NCI-H774 (cell line): ENCODE measurements at places on chromosomes 1 and 21.

DNA sequence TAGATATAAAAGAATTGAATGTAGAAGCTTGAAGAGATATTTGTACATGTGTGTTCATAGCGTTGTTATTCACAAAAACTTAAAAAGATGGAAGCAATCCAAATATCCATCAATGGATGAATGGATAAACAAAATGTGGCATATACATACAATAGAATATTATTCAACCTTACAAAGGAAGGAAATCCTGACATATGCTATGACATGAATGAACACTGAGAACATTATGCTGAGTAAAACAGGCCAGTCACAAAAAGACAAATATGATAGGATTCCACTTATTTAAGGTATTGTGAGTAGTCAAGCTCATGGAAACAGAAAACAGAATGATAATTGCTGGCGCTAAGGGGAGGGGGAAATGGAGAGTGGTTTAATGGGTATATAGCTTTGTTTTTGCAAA is 47.0 kb upstream of the DYRK1A start:
- DNase-seq, result no peak

DNA sequence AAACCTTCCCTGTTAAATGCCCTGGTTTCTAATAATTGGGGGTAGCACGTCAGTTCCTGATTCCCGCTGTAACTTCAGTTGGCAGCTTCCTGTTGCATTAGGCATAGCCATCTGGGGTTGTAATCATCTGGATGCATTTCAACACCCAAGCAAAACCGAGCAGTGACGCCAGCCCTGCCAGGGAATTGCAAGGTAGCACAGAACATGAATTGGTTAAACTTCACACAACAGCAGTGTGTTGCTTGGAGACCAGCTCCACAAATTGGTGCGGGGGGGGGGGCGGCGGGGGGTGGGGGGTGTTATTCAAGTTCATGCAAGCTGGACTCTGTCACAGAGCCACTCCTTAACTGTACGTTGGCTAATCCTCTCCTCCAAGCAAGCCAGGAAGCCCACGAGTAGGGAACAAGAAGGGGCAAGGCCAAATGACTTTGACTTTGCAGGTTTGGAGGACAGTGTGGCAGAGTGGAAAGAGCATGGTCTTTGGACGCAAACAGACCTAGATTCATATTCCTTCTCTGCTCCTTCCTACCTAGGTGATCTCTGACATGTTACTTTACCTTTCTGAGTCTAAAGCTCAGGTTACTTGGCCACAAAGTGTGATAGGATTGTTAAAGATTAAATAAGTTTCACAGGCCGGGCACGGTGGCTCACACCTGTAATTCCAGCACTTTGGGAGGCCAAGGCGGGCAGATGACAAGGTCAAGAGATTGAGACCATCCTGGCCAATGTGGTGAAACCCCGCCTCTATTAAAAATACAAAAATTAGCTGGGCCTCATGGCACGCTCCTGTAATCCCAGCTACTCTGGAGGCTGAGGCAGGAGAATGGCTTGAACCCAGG is 4.7 kb downstream of the LAX1 start:
- peak; percentile 37 for DNase-seq

DNA sequence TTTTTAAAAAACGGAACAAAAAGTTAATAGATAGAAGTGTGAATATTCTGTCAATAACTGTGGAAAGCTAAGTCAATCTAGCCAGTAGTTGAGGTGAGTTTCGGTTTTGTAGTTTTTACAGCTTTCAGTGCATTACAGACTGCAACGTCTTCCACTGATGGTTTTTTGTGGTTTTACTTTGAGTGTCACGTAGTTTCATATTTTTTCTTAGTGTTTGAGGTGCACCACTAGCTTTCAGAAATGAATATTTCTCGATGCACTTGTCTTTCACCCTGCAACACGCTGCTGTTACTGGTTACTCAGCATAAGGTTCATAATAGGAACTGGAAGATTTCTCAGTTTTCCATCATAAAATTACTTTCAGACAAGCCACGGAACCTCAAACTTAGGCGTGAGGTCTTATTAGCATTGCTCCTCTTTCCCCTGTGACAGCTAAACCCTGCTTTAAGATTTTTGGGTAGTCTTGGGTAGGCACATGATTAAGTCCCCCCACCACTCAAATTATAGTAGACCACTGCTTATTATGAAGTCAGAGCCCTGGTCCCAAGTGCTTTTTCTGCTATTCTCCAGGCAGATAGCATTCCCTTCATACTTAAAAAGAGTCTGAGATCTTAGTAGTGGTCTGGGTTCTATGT is 1412.7 kb downstream of the KCNT2 start:
- DNase-seq, result no peak

DNA sequence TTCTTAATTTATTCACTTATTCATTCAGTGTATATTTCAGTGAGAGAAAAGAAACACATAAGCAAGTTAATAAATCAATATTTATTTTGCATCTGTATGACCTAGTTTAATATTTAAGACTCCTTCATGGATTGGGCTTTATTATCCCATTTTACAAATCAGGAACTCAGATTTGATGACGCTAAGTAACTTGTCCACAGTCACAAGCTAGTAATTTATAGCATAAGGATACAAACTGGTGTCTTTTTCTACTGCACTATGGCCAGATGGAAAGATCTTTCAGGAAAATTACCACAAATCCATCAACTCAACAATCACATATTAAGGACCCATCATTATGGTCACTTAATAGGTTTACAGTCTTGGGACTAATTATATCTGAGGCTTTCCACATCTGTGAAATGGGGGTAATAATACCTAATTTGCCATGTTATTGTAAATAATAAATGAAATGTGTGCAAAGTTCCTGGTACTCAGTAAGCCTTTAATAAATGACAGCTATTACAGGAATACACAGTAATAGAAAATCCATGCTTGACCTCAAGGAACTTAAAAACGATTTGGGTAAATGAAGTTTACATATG is 13.3 kb downstream of the CDKN2C start:
- DNase-seq, result peak; percentile 28

GRCh38 chr1:89957107-89957506 is 37.8 kb upstream of the ZNF326 start:
- no peak for DNase-seq

DNA sequence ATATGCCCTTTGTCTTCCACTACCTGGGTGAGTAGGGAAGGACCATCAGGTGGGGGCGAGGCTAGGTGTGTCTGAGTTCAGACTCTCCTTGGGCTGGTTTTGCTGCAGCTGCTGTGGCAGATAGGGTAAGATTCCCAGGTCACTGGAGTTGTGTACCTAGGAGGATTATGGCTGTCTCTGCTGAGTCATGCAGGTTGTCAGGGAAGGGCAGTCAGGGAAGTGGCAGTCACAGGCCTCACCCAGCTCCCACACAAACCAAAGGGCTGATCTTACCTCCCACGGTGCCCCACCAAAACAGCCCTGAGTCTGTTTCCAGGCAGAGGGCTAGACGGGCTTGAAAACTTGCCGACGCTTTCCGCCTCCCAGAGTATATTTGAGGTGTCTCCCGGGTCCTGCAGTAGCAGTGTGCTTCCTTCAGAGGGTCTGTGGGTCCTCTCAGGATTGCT is 201.6 kb upstream of the PLXNA2 start:
- DNase-seq, result no peak

GRCh38 chr1:25566730-25567341 is 23.4 kb downstream of the LDLRAP1 start:
- no peak for DNase-seq

DNA sequence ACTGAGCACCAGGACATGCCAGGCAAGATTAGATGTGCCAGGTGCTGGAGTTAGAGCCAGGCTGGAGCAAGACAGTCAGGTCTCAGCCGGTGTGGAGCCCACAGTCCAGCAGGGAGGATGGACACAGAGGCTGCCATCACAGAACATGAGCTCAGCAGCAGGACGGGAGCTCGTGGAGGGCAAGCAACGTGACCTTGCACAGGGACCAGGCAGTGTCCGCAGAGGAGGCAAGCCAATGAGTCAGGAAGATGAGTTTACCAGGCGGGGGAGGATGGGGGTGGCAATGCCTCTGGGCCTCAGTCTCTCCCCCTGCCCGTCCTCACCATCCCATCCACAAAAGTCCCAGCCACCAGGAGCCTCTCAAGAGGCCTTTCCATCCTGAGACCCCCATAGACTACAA is 20.7 kb upstream of the ZC3H12A start:
- no peak for DNase-seq

DNA sequence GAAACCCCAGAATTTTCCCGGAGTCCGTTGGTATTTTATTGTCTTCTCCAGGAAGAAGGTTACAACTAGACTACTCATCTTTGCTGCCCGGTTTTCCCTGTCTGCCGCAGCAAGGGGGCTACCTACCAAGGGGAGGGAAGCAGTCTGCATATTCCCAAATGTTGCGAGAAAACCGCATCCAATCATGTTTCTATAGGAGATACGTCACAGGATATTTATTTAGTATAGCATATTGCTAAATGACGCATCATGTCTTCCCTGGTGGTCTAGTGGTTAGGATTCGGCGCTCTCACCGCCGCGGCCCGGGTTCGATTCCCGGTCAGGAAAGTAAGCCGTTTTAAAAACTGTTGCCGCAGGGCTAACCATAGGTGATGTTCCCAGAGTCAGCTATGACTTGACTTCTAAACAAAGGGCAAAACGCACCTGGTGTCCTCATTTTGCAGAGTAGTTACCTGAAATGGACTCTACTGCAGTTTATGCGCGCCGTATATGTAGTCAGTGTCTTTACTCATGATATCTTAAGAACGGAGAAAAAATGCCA is 15.2 kb upstream of the ZNF692 start:
- DNase-seq, result peak; percentile 89

DNA sequence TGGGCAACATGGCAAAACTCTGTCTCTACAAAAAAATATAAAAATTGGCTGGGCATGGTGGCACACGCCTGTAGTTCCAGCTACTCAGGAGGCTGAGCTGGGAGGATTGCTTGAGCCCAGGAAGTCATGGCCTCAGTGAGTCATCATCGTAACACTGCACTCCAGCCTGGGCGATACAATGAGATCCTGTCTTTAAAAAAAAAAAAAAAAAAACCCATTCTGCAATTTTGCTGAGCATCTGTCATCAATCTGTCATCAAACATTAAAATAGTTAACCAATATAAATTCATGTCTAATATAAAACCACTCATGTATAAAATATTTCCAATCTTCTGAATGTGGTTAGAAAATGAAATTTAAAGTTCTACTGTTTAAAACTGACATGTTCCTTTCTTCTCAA is 56.9 kb downstream of the LPAR3 start:
- no peak for DNase-seq

DNA sequence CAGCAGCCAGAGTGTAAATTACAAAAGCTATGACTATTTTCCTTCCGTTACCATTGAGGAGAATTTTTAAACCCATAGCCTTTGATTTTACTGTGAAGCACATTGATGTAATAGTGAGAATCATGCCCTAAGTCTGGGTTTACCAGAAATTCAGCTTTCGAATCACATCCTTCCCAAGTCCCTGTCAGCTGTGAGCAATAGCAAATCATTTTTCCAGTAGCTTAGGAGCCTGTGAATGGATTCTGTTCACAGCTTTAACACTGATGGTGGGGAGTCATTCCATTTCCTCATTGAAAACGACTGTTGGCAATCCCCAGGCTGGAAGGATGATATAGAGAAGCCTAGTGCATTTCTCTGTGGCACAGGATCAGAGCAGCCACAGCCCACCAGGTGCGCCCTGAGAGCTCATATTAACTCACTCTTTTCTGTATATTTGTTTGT is 82.2 kb upstream of the C1orf105 start:
- peak; percentile 11 for DNase-seq

GRCh38 chr1:247105966-247106365 is 1.8 kb upstream of the ZNF669 start:
- no peak for DNase-seq

DNA sequence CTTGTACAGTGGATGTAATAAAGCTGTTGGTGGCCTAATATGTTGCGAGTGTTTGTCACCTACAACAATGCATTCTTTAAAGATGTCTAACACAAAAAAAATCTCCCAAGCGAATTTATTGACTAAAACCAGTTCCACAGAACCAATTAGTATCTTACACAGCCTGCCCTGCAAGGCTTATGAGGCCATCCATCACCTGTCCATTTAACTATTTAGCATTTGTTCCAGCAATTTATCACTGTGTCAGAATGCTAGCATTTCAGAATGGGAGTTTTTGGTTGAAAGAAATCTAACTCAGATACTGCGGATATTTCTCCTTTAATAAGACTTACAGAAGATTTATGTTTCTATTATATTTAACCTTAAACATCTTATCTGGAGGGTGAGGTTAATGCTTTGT is 831.1 kb upstream of the PRMT6 start:
- DNase-seq, result no peak

DNA sequence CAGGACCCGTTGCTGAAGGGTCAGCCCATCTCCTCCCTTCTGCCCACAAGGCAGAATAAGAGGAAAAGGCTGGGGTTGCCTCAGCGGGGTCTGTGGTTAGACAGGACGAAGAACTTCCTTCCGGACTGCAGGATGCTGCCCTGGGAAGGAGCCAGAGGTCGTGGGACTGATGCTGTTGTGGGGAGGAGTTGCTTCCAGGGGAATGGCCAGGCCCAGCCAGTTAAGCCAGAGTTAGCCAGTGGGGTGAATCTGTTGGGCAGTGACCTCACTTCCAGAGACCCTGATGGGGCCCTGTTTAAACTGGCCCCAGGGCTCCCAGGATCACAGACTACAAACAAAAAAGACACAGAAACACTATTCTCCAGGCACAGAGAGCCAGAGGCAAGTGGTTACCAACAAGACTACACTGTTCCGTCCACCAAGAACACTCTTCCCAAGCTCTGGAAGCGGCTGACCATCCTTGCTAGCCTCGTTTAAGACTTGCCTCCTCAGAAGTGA is 13.0 kb downstream of the FAM229A start:
- no peak for DNase-seq

- DNase-seq, result no peak
Measured at GRCh38 chr1:198440842-198441241, 99.6 kb downstream of the ATP6V1G3 start.

DNA sequence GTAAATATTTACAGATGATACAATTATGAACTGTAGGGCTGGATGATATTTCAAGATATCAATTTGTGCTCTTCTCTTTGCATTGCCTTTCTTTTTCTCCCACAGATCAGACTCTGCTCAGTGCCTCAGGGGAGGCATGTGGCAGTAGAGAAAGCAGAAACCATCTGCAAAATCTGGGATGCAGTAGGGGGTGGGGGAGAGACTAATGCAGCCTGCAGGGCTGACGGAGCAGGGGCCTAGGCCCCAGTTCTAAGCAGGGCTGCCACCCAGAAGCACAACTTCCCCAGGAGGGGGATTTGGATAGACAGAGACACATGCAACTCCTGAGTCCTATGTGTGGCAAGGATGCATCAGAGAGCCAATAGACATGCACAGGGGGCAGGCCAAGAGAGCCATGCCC is 511.6 kb downstream of the SMYD3 start:
- no peak for DNase-seq

GRCh38 chr1:200837931-200838571 is 34.7 kb upstream of the GPR25 start:
- DNase-seq, result no peak

GRCh38 chr1:231842441-231842840 is 215.9 kb downstream of the DISC1 start:
- no peak for DNase-seq

DNA sequence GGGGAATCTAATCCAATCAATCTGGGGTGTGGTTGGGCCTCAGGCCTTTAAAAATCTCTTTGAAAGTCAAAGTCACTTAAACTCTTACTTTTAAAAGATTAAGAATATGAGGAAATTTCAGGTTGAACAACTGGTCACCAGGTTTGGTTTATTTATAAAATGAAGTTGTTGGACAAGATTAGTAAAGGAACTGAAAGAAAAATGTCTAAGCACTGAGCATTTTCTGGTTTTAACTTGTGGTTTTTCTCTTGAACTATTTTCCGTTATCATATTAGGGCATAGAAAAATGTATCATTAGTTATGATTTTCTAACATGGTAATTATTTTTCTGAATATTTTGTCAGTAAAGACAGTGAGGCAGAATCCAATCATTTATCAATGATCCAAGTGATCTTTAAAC is 49.6 kb downstream of the RGS2 start:
- no peak for DNase-seq
